ENCODE measurements at places on chromosomes 1 and 21.

- H3K4me1 ChIP-seq = no peaks in the 10 kb centered on the region
- H3K27me3 ChIP-seq = no peaks in the 10 kb centered on the region
- DNase-seq = no peak
- H3K27ac ChIP-seq = no peak overlapping the region
Observed at GRCh38 chr1:19680644-19681043, 16.0 kb downstream of the HTR6 start.

GRCh38 chr1:208047476-208047934 is 136.6 kb upstream of the CD34 start:
- H3K27ac ChIP-seq = no peak overlapping the region
- DNase-seq = no peak
- H3K4me1 ChIP-seq = no peaks in the 10 kb centered on the region
- H3K27me3 ChIP-seq = no peaks in the 10 kb centered on the region
- H3K36me3 ChIP-seq = no peaks in the 10 kb centered on the region
- H3K4me3 ChIP-seq = no peak overlapping the region

DNA sequence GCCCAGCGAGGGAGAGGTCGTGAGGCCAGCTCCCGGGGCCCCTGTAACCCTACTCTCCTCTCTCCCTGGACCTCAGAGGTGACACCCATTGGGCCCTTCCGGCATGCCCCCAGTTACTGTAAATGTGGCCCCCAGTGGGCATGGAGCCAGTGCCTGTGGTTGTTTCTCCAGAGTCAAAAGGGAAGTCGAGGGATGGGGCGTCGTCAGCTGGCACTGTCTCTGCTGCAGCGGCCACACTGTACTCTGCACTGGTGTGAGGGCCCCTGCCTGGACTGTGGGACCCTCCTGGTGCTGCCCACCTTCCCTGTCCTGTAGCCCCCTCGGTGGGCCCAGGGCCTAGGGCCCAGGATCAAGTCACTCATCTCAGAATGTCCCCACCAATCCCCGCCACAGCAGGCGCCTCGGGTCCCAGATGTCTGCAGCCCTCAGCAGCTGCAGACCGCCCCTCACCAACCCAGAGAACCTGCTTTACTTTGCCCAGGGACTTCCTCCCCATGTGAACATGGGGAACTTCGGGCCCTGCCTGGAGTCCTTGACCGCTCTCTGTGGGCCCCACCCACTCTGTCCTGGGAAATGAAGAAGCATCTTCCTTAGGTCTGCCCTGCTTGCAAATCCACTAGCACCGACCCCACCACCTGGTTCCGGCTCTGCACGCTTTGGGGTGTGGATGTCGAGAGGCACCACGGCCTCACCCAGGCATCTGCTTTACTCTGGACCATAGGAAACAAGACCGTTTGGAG is 23.7 kb upstream of the TNFRSF1B start:
- no peak overlapping the region for H3K4me3 ChIP-seq
- H3K27me3 ChIP-seq = no peaks in the 10 kb centered on the region
- H3K4me1 ChIP-seq = no peaks in the 10 kb centered on the region
- H3K36me3 ChIP-seq = no peaks in the 10 kb centered on the region
- DNase-seq = no peak

GRCh38 chr1:109931189-109931731 is 20.6 kb downstream of the CSF1 start:
- H3K4me3 ChIP-seq = no peak overlapping the region
- no peak for DNase-seq
- no peaks in the 10 kb centered on the region for H3K4me1 ChIP-seq
- no peaks in the 10 kb centered on the region for H3K36me3 ChIP-seq
- H3K27me3 ChIP-seq = no peaks in the 10 kb centered on the region

DNA sequence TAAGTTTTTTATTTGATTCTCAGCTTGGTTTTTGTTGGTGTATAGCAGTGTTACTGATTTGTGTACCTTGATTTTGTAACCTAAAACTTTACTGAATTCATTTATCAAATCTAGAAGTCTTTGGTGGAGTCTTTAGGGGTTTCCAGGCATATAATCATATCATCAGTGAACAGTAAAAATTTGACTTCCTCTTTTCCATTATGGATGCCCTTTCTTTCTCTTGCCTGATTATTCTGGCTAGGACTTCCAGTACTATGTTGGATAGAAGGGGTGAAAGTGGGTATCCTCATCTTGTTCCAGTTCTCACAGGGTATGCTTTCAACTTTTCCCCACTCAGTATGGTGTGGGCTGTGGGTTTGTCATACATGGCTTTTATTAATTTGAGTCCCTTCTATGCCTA is 23.6 kb upstream of the MAB21L3 start:
- no peak for DNase-seq
- no peak overlapping the region for H3K4me3 ChIP-seq
- no peak overlapping the region for H3K27ac ChIP-seq
- no peaks in the 10 kb centered on the region for H3K36me3 ChIP-seq

Data from Karpas-422 (cell line).